ENCODE measurements at places on chromosomes 7 and 10.

GRCh38 chr7:23357190-23358093, 58.3 kb downstream of the MALSU1 start:
- DNase-seq: peak; percentile 32

DNA sequence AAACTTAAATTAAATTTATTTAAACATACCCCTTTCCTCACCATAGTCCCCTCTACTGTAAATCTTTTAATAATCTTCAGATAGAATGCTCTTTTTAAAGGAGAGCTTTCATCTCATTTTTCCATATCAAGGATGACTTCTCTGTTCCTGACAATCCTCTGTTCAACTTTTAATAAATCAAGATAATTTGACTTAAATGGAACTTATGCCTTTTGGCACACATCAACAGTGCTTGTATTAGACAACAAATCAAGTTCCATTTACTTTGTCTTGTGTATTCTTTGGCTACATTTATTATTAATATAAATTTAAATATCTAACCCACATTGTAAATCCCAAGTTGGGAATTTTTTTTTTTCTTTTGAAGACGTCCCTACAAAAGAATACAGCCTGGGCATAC, 42.7 kb upstream of the HYAL4 start:
- DNase-seq: no peak

- DNase-seq: no peak
Measured at GRCh38 chr10:86506499-86506898, 15.1 kb downstream of the WAPL start.

GRCh38 chr10:119335671-119336353, 128.4 kb downstream of the GRK5 start:
- DNase-seq: no peak

DNA sequence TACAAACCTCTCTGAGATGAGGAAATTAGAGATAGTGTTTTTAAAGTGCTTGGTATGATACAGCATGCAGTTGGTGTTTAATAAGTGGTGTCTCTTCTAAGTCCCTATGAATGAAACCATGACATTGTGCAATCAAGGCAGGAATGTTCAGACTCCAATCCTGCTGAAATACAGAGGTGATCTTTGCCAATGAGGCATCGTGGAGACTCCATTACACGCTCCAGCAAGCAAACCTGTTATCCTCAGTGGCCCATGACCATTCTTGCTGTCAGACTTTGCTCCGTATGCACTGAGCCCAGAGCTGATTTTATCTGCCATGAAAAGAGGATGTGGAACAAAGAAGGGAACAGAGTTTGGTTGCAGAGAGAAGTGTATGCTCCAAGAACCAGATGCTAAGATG, 47.3 kb downstream of the CDHR3 start:
- DNase-seq: no peak

Data from suppressor macrophage treated with lipopolysaccharide for 1 hour (primary cell).